Activated CD4-positive, alpha-beta T cell treated with anti-CD3 and anti-CD28 coated beads, Interleukin-10, Interleukin-2, amounts not matched to agents 100 ng/mL and 50 ng/mL, durations not matched to agents 16 hours and 8 hours (primary cell): ENCODE measurements at places on chromosomes 4 and X.

DNA sequence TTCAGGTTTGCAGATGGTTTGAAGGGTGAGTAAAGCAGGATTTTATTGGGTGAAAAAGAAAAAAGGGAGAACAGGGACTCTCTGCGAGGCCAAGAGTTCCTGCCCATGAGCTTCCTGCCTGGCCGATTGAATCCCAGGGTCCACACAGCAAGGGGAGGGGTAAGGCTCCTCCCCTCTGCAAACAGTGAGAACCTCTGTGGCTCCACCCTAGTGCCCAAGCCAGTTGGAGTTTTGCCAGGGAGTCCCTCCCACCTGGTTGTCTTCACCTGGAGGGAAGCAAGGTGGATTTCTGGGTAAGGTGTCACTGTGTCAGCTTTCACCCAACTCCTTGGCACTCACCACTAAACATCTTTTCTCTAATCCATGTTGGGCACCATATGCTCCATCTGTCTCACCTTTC, 70.9 kb downstream of the PDHA2 start:
- DNase-seq = no peak

- no peak for DNase-seq
Measured at GRCh38 chr4:149322203-149322602, 493.4 kb downstream of the IQCM start.

GRCh38 chrX:13985697-13986435, 43.8 kb downstream of the GEMIN8 start:
- DNase-seq = peak; percentile 45

DNA sequence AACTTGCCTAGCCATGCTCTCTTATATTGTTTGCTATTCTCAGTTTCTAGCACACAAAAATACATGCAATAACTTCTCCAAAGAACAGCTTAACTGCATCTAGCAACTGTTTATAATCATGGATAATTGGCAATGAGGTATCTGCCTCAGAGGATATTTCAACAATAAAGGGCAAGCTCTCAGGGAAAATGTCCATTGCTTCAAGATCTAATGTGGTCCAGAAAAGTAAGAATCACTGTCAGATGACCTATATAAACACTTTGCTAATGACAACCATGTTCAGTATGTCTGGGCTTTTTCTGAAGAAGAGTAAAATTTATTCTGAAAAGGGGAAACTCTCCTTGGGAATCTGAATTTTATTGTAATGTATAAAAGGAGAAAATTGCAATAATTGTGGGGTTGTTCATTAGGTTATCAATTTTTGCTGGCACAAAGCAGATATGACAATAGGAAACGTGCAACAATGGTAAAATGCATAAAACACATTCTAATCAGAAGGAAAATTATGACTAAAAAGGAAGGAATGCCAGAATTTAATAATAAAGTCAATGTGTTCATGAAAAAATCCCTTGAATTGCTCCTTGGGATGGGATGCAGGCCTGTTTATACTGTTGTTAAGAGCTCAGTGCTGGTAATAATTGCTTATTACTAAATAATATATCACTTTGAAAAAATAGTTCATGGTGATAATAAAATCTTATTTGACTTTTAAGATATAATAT, 90.3 kb downstream of the ANTXR2 start:
- DNase-seq = no peak

DNA sequence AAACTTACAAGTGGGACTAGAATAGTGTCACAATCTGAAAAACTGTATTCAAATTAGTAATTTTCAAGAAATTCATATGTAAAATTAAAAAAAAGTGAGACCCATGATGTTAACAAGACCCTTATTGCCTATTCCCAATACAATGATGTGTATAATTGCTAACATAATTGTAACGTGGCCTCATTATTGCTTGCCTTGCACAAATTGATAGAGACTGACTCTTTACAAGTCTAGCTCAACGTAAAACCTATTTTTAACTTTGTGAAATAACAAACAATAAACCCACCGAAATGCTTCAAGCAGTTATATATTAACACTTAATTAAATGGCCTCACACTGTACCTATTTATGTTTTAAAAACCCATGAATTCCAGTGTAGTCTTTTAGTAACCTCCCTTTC, 312.5 kb downstream of the DACH2 start:
- no peak for DNase-seq

DNA sequence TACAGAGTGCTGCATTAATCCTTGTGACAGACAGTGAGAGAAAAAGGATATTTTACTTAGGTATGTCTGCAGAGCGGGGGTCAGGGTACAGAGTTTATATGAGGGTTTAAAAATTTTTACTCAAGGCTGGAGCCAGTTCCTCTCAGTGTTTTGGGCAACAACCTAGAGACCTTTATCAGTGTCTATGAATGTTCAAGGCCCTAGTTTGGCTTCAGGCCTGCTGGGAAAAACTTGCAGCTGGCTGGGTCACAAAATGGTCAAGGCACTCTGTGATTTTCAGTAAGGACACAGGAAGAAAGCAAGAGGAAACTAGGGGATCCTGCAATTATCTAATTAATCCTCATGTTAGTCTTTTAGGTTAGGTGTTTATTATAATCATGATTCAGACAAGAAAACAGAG, 10.8 kb upstream of the C4orf54 start:
- DNase-seq = no peak

GRCh38 chrX:67546496-67547423, 2.9 kb downstream of the AR start:
- DNase-seq = no peak

DNA sequence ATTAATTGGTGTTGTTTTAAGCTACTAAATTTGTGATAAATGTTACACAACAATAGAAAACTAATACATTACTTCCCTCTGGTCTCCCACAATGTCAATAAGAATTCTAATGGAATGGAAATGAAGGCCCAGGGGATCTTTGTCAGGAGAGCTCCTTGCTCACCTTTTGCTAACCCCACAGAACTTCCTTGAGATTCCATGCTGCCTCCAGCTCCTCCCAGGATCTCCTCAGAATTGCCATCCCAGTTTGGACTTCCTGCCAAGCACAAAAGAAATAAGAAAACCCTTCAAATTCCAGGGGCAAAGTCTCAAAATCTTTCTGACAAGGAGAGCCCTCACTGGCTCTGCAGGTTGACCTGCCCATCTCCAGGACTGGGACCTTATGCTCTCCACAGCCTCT, 43.2 kb downstream of the ITIH6 start:
- DNase-seq = no peak

- peak; percentile 21 for DNase-seq
Measured at GRCh38 chrX:139290310-139290709, 240.2 kb upstream of the F9 start.
